ENCODE measurements at places on chromosomes 1 and 21.

GRCh38 chr1:203638103-203638475 is 11.5 kb downstream of the ATP2B4 start:
- DNase-seq = no peak

DNA sequence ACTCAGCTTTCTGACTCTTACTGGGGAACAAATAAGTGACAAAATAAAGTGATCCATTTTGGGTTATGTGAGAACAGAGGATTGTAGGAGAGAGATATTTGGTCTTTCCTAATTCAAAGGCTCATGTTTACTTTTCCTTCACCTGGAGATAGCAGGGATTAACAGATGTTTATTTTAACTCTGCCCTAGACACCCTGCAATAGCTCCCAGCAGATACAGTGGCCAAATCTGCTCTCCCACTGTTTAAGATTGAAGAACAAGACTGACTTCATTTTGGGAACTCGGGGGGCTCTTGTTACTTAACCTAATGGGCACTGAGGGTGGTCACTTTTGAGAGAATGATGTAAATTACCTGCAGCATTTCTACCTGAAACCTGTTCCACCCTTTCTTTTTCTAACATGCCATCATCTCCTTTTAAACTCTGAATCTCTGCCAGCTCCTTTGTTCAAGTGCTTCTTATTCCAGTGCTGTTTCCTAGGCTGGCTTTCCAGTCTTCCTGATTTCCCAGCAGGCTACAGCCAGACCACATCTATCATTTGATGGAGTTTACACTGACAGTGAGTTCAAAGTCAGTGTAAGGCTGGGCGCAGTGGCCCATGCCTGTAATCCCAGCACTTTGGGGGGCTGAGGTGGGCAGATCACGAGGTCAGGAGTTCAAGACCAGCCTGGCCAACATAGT is 90.0 kb downstream of the SELENOF start:
- no peak for DNase-seq

DNA sequence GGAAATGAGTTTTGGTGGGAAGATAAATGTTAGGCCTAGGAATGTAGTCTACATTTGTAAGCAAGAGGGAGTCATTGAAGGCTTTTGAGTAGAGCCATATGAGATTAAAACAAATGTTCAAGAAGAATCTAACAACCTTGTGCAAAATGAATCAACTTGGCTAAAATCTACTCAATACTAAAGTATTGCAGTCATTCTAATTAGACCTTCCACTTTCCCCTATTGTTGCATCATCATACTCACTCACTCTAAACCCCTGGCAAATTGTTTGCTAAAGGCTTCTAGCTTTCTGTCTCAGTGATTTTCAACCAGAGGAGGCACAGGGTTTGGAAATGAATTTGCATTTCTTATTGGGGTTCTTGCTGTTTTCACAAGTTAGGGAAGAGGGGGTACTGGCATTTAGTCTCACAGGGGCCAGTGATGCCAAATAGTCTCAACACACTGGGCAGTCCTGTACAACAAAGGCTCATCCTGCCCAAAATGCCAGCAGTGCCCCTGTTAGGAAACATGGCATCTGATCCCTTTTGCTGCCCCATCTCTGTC is 85.3 kb downstream of the SEC16B start:
- no peak for DNase-seq

GRCh38 chr1:154983776-154984466 is 777 bp downstream of the FLAD1 start:
- peak; percentile 25 for DNase-seq

GRCh38 chr1:116508085-116508983 is 62.5 kb downstream of the CD58 start:
- DNase-seq = no peak

DNA sequence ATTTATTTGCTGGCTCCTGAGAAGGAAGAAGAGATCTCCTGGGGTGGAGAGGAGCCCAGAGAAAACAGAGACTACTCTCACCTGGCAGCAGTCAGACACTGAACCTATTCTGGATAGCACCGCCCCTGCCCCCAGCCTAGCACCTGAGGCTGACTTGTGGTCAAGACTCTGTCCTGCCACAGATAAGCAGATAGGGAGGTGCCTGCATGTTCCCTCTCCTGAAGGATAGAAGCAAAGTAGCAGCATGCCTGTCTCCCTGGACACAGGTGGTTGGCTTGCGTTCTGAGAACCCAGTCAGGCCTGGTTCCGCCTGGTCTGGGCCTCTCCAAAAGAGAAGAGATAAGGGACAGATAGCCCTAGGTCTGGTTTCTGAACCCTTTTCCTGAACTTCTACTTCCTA is 1.3 kb upstream of the EFNA3 start:
- no peak for DNase-seq

DNA sequence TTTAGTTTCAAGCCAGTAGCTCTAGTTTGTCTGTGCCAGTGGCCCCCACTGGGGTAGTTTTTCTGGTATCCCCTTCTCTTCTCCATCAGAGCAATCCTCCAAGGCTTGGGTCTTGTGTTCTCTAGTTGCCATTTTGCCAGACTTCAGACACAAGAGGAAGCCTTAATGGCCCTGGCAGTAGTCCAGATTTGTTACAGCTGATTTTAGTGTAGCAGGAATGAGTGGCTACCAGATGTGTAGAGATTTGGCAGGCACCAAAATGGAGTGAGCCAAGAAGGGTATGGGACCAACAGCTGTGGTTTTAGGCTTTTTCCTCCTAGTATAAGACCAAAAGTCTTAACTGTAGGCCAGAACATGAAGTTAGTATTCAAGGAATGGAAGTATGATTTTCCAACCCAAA is 56.8 kb downstream of the ACP6 start:
- no peak for DNase-seq

GRCh38 chr1:208235982-208236761 is 8.0 kb downstream of the PLXNA2 start:
- peak; percentile 9 for DNase-seq

GRCh38 chr1:59670662-59671061 is 144.1 kb upstream of the HOOK1 start:
- DNase-seq = no peak

GRCh38 chr1:116679091-116679827 is 11.7 kb upstream of the IGSF3 start:
- DNase-seq = no peak

GRCh38 chr1:225877580-225877979 is 4.6 kb downstream of the TMEM63A start:
- peak; percentile 16 for DNase-seq

DNA sequence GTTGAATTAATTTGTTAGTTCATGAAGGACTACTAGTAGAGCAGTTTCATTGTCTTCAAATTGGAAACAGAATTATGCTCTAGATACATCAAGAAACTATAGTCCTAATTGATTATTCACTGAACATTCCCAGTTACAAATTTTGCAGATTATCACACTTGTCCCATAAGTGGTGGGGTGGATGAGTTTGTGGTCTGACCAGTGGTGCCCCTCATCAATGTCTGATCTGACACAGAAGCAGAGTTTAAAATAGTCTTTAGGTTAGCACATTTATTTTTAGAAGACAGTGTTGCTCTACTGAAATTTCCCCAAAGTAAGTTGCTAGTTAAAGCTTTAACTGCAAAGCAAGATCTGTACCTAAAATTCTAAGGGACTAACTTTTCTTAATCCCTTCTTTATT is 42.9 kb downstream of the INKA2 start:
- no peak for DNase-seq

DNA sequence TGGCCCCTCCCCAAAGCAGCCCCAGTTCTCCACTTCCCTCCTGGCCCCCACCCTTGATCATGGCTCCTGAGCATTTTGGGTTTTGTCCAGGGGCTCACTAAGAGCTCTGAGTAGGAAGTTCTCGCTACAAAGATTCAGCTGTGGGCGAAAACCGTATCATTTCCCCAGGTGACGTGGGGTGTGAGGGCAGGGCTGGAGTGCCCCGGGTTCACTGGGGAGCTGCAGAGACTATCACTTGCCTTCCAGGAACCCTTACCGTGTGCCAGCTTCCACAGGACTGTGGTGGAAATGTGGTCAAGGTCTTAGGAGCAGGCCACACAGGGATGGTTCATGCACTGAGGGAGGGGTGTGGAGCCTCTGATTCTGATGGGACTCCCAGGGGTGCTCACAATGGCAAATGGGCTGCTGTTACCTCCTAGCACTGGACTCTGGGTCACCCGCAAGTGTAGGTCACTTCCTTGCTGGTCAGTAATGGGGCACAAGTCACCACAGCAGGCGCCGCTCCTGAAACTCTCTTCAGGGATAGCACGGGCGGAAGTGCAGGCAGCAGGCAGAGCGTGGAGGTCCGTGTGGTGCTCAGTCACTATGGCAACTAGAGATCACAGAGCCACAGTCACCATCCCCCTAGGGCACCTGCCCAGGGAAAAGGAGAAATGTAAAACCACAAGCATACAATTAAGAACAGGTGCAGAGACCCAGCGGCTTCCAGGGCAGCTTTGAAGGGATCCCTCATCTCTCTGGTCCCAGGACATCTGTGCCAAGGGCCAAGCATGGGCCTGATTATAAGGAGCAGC is 35.4 kb downstream of the RSPH1 start:
- DNase-seq = no peak

GRCh38 chr1:19046972-19047731 is 90.7 kb upstream of the IFFO2 start:
- DNase-seq = no peak

DNA sequence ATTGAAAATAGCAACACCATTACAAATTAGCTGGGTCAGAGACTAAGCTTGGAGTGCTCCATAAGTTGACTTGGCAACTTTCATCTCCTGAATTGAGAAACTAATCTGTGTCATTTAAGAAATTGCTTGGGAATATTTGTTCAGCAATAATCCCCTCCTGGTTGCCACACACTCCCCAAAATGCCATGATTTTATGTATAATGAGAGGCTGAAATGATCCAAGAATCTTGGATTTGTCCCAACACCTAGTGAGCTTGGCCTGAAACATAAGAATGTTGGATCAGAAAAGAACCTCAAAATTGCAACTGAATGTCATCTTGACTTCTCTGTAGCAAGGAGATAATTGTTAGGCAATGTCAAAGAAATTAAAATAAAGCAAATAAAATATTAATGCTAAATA is 805.9 kb upstream of the ADAMTS5 start:
- no peak for DNase-seq

DNA sequence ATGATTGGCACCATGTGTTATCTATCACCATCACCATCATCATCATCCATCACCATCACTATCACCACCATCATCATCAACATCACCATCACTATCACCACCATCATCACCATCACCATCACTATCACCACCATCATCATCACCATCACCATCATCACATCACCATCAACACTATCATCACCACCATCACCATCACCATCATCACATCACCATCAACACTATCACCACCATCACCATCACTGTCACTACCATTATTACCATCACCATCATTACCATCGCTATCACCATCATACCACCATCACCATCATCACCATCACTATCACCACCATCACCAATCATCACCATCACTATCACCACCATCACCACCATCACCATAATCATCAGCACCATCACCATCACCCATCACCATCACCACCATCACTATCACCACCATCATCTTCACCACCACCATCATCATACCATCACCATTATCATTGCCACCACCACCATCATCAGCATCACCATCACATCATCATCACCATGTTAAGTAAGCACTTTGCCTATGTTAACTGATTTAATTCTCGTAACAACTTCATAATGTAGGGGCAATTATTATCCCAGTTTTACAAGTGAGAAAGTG is 112.8 kb downstream of the LIPI start:
- DNase-seq = no peak

DNA sequence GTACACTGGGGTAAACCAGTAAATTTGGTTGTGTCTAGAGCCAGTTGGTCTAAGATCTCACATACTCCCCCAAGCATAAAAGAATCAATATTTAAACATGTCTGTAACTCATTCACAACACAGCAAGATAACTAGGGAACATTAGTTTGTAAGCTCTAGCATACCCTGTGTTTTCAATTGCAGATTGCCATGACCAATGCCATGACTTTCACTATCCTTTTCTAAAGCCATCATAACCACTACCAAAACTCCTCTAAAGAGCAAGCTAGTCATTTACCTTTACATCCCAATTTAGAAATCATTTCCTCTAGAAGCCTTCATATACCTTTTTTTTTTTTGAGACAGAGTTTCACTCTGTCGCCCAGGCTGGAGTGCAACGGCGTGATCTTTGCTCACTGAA is 56.5 kb upstream of the PLA2G4A start:
- DNase-seq = no peak

GRCh38 chr1:83832194-83832593 is 166.7 kb downstream of the TTLL7 start:
- no peak for DNase-seq

DNA sequence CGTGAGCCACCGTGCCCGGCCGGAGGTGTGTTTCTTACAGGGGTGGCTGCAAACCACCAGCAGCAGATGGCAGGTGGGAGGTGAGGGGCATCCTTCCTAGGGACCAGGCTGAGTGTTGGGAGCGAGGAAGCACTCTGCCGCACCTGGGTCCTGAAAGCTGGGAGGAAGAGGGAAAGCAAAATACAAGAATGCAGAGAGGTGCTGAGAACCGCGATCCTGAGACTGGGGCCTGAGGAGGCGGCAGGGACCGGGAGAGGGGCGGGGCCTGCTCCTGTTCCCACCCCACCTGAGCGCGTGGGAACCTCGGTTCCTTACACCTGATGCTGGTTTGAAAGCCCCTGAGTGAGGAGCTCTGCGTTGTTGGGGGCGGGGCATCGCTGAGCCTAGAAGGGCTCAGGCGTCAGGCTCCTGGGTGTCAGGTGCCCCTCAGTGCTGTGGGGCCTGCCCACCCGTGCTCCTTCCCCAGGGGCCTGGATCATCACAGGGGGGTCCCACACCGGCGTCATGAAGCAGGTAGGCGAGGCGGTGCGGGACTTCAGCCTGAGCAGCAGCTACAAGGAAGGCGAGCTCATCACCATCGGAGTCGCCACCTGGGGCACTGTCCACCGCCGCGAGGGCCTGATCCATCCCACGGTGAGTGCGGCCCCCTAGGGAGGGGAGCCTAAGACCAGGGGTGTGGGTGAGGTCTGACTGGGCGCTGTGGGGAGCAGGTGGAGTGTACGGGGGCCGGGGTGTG is 15.5 kb downstream of the TRPM2 start:
- no peak for DNase-seq

DNA sequence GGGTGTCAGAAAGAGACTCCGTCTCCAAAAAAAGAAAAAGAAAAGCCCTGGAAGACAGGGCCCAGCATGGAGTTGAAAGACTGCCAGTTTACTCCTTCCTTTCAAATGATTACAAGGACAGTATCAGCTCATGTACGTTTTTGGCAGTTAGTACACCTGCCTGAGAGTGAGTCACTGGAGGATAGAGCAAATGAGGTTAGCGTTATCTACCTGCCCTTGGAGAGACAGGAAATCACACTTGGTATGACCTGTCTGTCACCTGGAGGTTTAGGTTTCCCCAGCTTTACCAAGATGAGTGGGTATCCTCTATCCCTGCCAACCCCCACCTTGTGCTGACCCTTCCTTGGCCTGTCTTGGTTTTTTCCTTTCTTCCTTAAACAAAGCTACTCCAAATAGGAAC is 96.8 kb upstream of the BMP8A start:
- no peak for DNase-seq

Measured in activated CD4-positive, alpha-beta T cell treated with anti-CD3 and anti-CD28 coated beads, Interleukin-2, amount 50 U/mL, for 48 hours (primary cell).